MG63 (cell line): ENCODE measurements at places on chromosomes 4 and X. TPM values are rescaled to one million over a fixed set of nuclear protein-coding genes. Genes with fewer than 3 reads are reported as not detected.

IL13RA1 gene
- total RNA-seq = 24.7 and 24.8 TPM in 2 replicates

AMTN gene
- 2.6 TPM in 1 of 2 replicates, not detected in the other for total RNA-seq

TMSB15A gene
- total RNA-seq = not detected in 2 replicates

VCX2 gene
- not detected in 2 replicates for total RNA-seq

HSPA4L gene
- total RNA-seq = 3.9 and 6.2 TPM in 2 replicates

GLRA3 gene
- not detected in 2 replicates for total RNA-seq

SHROOM2 gene
- 0.39 and 1.6 TPM in 2 replicates for total RNA-seq

OPRPN gene
- total RNA-seq = not detected in 2 replicates
